ENCODE measurements at places on chromosomes 5 and 9.

DNA sequence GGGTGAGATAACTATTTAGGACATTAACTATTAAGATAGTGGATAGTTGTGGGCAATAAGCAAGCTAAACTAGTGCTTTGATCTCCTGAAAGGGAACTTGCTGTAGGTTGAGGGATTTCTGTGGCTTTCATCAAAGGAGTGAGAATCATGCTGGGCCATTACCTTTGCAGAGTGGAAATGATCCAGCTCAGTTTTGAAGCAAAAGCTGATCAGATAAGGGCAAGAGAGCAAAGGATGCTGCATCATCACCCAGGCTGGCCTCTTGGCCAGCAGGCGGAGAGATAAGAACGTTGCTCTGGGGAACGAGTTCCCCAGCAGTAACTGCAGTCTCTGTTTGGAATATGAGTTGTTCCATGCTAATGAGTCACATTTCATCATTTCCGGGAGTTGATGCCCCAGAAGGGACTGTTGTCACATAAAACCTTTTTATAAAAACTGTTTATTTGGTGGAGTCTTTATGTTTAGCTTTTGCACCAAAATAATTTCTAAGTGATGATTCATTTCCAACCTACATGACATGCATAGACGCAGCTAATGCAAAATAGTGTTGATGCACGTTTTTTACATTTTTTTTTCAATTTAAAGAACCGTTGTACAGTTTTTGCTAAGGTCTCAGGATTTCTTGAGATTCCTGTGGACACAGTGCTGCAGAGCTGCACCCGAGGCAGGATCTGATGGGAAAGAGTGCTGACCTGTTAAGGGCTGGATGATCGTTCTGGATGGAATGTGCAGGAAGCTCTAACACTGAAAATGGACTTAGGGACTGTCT lies 99.3 kb downstream of the ACTBL2 start:
- DNase-seq, result no peak

DNA sequence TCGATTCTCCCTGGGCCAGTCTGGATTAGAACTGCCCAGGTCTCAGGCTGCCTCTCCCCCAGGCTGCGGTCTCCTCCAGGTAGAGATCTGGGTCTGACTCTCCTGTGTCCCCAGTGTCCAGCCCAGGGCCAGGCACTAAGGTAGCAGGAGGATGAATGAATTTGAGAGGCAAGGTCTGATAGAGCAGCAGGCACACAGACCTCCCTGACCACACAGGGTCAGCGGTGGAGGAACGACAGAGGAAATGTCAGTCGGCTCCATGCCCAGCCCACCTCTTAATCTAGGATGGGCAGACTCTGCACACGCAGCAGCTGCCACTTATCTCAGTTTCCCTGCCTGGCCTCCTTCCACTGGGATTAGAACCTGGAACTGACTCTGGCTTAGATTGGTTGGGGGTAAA lies 272.7 kb upstream of the MVB12B start:
- no peak for DNase-seq

DNA sequence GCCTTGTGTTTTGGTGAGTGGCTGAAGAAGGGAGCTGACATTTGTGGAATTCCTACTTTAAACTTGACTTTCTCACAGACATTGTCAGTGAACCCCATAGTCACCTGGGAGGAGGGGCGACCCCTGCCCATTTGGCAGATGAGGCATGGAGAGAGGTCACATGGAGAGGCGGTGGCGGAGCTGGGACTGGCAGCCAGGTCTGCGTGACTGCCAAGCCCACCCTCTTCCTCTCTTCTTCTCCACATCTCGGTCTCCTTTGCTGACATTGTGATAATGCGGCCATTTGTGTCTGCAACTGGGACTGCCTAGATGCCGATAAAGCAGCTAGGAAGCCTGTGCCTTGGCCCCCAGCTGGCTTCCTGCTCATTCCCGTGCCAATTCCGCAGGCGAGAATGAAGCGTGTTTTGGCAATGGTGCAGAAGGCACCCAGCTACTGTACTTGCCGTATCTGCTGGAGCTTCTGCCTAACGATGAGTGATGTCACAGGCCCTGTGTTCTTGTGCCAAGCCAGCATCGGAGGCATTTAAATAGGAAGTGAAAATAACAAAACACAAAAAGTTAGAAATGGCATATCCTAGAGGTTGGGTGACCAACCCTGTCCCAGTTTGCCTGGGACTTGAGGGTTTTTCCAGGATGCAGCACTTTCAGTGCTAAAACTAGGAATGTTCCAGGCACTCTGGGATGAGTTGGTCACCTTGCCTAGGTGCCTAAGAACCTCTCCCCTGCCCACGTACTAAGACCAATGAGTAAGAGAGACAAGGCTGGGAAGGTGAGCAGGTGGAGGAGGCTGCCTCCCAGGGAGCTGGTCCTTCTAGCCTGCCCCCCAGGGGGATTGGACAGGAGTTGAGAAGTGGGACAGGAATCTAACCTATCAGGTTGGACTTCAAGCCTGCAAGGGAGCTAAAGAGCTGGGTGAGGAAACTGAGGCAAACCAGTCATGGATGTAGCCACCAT lies 23.6 kb downstream of the OLFML2A start:
- no peak for DNase-seq

GRCh38 chr9:489198-490197 lies 274.8 kb downstream of the DOCK8 start:
- no peak for DNase-seq

- DNase-seq, result no peak
These were observed 599.2 kb upstream of the CDH6 start for GRCh38 chr5:30594331-30594730.

DNA sequence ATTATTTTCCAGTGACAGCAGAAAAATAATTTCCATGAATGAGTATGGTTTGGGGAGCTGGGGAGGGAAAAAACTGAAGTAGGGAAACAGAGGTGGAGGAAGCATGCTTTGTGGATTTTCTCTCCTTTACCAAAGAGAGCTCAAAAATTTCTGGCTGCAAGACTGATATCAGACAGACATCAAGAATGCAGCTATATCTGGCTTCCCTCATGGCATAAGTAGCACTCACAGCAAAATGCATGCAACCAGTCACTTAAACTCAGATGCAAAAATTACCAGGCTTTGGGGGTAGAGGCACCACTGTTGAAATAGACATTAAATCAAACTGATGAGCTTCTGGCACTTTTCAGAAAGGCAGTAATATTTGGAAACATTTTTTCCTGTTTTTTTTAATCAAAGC lies 196.9 kb downstream of the TSSK1B start:
- DNase-seq, result no peak

DNA sequence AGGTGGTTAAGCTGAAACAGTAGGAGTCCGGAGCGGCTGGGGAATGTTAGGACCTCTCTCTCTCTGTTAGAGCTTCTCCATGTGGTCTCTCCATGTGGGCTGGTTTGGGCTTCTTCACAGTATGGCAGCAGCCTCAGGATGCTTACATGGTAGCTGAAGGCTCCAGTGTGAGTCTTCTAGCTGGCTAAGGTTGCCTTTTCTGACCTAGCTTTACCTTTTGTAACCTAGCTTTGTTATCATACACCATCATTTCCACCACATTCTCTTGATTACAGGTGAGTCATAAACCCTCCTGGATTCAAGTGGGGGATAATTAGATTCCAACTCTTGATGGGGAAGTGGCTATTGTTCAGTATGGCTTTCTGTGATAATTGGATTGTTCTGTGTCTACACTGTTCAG lies 98.5 kb downstream of the MTREX start:
- DNase-seq, result no peak

GRCh38 chr5:156383510-156384265 lies 56.7 kb downstream of the SGCD start:
- no peak for DNase-seq

DNA sequence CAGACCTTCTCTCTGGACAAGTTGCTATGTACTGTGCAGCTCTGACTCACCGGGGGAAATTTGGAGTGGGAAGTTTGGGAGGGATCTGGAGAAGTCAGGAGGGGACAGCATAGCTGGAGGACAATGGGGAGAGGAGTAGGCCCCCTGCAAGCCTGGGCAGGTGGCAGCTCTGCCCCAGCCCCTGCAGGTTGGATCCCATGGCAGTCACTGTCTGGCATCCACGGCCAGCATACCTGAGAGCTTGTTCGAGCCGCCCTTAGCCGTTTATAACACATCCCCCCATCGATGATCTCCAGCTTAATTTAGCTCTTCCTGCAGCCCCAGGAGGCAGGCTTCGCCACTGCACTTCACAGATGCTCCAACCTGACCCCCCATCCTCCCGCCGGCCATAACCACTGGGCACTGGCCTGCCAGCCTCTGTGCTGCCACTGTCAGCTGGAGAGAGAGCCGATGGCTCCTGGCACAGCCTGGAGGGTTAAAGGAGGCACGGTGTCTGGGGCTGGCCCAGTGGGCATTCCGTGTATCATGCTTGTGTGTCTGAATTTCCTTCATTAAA lies 57.7 kb upstream of the RNU6ATAC start:
- DNase-seq, result no peak

DNA sequence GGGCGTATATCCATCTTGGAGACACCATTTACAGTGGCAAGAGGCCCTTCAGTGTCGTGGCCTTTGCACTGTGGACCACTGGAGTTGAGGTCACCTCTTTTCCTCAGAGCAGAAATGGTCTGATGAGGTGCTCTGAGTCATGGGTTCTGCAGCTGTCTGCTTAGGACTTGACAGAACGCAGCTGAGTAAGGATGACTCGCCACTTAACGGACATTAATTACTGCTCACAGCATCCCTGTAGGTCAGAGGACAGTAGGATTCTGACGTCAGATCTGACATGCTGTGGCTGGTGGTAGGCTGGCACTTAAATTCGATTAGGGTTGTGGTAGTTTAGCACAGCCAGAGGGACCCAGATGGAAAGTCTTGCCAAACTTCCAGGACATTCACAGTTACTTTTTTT lies 479.4 kb downstream of the DMAC1 start:
- DNase-seq, result no peak

Data from T-helper 2 cell (primary cell).